ENCODE measurements at places on chromosomes 1 and 21.

DNA sequence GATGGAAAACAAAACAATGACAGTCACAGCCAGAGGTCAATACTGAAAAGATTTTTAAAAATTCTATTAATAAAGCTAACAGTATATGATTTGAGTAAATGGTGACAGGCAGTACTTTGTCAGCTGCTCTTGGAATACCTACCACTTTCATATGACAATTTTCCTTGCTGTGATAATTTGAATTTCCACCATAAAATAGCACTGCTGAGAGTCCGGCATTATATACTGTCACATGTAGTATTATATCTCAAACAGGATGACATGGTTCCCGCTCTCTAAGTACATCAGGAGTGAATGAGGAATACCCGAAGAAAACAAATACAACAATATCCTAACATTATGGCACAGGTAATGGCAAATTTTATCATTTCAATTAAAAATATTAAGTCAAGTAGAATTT is 146.8 kb upstream of the TMPRSS15 start:
- DNase-seq, result no peak

- no peak for DNase-seq
Measured at GRCh38 chr1:37448185-37448584, 26.2 kb upstream of the ZC3H12A start.

GRCh38 chr1:67850151-67850551 is 16.9 kb upstream of the GNG12 start:
- no peak for DNase-seq

GRCh38 chr1:53567450-53567849 is 108.3 kb downstream of the DMRTB1 start:
- DNase-seq, result no peak

DNA sequence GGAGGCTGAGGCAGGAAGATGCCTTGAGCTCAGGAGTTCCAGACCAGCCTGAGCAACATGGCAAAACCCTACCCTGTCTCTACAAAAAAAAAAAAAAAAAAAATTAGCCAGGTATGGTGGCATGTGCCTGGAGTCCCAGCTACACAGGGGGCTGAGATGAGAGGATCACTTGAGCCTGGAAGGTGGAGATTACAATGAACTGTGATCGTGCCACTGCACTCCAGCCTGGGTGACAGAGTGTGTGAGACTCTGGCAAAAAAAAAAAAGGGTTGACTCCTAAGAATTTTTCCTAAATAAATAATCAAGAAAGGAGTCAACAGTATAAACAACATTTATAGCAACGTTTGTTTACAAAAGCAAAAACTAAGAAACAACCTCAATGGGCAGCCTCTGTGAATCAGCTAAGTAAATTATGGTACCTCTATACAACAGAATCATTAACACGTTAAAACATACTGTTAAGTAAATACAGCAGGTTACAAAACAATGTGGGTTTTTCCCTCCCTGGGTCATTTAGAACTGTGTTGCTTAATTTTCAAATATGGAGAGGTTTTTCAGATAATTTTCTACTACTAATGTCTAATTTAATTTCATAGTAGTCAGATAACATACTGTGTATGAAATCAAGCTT is 56.8 kb downstream of the SLC30A10 start:
- no peak for DNase-seq

GRCh38 chr1:89453123-89453972 is 71.3 kb upstream of the LRRC8B start:
- no peak for DNase-seq

- DNase-seq, result no peak
Measured at GRCh38 chr1:93659822-93660503, 21.7 kb downstream of the BCAR3 start.

GRCh38 chr21:34613679-34614627 is 960 bp downstream of the RCAN1 start:
- DNase-seq, result no peak

DNA sequence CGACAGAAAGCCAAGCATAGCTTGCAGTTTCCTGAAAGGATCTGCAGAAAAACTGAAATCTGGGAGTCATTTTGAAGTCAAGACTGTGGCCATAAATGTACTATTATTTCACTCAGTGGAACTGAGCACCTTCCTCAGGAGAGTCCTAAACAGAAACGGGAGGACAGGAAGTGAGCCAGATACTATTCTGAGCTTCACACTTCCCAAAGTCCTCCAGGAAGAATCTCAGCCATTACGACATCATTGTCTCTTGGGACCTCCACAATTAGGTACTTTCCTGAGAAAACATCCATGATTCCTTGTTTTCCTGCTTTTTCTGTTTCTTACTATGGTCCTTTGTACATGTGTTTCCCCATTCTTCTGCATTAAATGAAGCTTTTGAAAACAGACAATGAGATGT is 299.2 kb upstream of the USP25 start:
- DNase-seq, result no peak

Data from omental fat pad (tissue), 4 donors.